Fibroblast of skin of right biceps (primary cell): ENCODE measurements at places on chromosomes 1 and 21.

- DNase-seq = no peak
Measured at GRCh38 chr1:160628799-160629263, 18.0 kb downstream of the SLAMF1 start.

GRCh38 chr1:33324677-33325575, 4.0 kb upstream of the A3GALT2 start:
- DNase-seq = no peak

GRCh38 chr1:43324810-43325209, 12.8 kb upstream of the MPL start:
- peak; percentile 20 for DNase-seq

DNA sequence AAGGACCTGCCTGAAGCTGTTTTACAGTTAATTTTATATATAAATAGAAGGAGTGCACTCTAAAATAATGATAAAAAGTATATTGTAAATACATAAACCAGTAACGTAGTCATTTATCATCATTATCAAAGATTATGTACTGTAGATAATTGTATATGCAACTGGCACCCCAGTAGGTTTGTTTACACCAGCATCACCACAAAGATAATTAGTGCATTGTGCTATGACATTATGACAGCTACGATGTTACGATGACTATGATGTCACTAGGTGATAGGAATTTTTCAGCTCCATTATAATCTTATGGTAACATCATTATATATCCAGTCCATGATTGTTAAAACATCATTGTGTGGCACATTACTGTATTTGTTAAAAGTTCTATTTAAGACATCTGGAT, 185.2 kb downstream of the LBR start:
- DNase-seq = no peak

DNA sequence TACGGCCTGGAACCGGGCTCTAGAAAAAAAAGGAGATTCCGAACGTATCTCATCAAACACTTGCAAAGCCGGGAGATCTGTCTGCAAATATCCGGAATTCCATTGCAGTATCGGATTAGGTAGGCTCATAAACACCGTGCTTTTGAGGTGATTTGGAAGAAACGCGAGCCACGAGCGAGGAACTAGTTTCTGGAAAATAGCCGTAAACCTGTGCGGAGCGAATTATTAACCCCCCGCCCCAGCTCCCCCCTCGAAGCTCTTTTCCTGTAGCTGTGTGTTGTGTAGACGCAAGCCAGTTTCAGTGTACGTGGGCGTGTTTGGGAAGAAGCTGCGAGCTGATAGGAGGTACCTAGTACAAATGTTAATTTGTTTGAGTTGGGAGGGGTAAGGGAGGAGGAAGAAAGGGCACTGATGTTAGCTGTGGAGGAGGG, 1.1 kb downstream of the RALGPS2 start:
- peak; percentile 80 for DNase-seq

DNA sequence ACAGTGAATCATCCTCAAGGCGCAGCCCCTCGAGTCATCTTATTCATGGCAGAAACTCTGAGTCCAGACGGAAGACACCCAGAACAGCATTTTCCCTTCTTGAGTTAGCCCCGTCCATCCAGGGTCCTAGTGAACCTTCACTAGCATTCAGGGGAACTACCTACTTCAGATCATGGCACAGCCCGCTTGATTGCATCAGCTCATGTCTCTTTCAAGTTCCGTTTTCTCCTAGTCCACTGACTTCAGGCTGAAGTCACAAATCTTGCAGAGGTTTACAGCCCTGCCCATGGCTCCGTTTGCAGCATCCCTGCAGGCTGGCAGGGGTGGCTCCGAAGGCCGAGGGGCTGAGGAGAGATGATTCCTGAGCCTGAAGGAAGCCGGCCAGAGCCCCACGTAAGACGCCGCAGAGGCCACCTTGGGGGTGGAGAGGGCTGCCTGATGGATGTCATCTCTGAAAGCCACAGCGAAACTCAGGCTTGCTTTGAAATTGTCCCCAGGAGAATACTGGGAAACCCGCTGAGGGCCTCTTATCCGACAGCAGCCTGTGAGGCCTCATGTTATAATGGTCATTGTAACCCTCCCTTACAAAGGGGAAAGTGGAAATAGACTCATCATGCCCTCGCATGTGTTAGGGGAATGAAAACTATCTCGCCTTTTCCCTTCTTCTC, 310.2 kb upstream of the AJAP1 start:
- DNase-seq = no peak

GRCh38 chr1:216580538-216581057, 142.6 kb downstream of the ESRRG start:
- no peak for DNase-seq

DNA sequence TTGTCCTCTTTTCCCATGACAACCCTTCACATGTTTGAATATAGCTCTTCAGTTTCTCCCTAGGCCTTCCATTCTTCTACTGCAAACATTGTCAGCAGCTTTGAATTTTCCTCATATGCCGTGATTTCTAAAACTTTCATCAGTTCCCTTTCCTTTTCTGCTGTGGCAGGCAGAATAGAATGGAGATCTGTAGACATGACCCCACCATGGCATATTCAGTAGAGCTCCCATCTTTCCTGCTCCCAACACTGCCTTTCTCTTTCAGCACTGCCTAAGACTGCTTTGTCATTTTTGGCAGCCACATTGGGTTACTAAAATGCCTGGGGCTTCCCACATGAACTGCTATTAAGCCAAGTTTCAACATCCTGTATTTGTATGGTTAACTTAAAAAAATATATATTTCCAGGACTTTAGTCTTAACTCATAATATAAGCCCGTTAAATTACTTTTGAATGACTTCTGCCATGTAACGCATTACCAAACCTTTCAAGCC, 60.9 kb downstream of the TBX19 start:
- DNase-seq = peak; percentile 39

- DNase-seq = peak; percentile 67
Measured at GRCh38 chr1:207404849-207405525, 49.1 kb upstream of the CR2 start.

GRCh38 chr1:6538956-6539355, 15.4 kb downstream of the NOL9 start:
- peak; percentile 52 for DNase-seq

DNA sequence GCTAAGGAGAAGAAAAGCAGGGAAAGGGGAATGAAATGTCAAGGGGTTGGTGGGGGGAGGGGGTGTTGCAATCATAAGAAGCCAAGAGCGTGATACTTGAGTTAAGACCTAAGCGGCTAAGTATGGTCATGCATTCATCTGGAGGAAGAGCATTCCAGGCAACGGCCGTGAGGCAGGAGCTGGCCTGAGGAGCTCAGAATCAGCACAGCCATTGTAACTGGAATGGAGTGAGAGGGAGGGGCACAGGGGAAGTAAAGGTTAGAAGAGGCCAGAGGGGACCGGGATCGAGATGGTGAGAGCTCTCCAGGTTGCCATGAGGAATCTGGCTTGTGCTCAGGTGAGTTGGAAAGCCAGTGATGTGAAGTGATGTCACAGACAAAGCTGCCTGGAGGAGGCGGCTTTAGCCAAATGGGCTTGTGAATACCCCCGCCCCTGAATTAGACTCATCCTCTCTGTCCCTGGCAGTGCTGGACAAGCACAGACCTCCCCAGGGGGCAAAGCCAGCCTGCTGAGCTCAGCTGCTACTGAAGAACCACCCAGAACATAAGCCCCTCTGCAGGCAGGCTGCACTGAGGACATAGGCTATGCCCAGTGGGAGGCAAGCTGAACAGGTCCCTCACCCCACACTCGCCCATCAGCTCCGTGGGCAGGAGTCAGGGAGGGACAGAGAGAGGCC, 61.1 kb upstream of the LAPTM5 start:
- peak; percentile 74 for DNase-seq

- DNase-seq = no peak
Measured at GRCh38 chr1:210455840-210456603, 127.3 kb downstream of the HHAT start.

DNA sequence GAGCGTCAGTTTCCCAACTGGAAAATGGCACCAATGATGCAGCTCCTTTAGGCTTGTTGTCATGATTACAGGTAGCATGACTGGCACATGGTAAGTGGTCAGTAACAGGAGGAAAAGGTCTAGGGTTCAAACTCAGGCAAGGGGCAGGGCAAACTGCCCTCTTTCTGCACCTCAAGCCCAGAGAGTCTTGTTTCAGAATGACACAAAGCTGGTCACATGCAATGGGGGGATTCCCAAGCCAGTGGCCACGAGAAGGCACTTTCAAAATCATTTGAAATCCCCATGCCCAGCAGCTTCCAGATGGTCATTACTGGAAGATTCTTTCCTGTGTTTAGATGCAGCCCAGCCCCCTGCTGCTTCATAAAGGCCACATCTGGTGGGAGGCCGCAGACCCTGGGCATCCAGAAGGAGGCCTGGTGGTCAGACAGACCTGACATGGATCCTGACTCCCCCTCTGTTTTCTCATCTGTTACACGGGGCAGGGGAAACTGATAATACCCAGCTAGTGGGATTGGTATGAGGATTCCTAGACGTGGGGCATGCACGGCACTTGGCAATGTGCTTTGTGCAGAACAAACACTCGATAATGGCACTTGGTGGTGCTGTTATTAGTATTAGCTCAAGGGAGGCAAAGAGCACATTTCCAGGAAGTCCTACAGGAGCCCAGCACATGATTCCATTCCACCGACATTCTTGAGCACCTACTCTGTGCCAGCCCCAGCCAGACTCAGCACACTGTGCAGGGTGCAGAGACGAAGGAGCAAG, 6.9 kb upstream of the PLA2G2D start:
- DNase-seq = no peak

GRCh38 chr1:209866201-209866600, 38.4 kb downstream of the UTP25 start:
- DNase-seq = no peak

DNA sequence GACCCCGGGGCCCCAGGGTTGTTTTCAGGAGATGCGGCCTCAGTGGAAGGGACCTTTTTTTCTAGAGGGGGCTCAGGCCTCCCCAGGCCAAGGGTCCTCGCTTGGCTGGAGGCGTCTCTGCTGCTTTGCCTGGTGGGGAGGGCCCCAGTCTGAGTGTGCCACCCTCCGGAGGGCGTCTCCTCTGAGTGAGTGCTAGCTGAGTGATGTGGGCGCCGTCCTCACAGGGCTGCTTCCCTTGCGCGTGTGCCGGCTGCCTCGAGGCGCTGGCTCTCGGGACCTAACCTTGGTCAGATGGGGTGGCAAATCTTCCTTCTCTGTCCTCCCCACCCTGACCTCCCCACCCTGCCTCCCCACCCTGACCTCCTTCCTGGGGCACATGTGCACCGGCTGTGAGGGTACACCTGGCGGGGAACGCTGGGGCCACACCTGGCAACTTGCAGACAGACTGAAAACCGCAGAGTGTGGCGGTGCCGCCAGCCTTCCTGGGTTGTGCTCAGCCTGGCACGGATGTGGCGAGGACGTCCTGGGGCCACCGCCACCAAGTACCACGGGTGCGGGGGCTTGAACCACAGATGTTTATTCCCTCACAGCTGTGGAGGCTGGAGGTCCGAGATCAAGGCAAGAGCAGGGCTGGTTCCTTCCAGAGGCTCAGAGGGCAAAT, 93.0 kb upstream of the TTC34 start:
- DNase-seq = no peak

- DNase-seq = no peak
Measured at GRCh38 chr1:191290441-191290840, 812.8 kb upstream of the BRINP3 start.

DNA sequence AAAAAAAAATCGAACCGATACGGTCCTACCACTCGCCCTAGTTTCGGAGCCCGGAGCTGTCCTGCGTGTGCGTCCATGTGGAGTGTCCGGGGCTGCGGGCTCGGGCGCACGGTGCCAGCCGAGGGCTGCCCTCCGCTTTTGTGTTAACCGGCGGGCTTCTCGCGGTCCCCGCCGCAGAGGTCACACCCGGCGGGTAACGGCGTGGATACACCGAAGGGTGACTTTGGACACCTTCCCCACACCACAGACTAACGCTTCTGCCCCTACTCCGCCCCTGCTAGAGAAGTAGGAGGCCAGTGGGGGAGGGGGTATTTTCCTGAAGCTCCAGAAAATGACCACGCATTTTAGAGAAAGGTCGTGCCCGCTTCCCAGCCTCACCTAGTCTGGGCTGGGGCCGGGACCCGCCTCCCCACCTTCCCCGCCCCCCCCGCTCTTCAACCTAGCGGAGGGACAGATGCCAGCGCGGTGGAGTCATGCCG, 609 bp upstream of the ATF3 start:
- DNase-seq = no peak

- peak; percentile 12 for DNase-seq
Measured at GRCh38 chr1:77283701-77284425, 2.0 kb downstream of the AK5 start.

DNA sequence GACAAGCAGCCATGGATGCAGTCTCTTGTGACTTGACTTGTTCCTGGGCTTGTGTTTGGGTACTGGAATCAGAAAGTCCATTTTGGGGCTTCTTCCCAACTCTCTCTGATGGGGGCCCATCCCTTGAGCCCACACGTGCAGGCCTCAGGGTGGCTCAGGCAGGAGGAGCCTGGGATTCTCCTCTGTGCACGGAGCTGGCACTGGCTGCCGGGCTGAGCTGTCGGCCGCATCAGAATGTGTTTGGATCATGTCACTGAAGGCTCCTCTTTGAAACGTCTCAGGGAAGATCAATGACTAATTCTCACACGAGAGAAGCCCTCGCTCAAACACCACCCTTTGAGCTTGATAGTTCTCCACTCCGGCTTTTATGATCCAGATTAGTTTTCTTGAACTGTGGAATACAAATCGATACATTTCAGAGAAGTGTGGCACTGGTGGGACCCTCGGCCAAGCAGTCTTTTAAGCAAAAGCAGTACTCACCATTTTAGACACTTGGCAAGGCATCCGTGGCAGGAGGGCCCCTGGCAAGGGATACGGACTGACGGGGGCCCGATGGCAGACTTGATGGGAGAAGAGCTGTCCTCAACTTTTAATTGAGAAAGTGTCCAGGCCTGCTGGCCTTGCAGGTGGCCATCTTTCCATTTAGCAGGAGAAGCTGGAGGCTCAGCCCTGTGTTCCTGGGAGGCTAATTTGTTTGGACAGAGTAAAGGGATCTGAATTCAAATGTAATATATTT, 220.7 kb upstream of the C1orf174 start:
- DNase-seq = no peak

- no peak for DNase-seq
Measured at GRCh38 chr21:34906401-34906800, 142.7 kb downstream of the RUNX1 start.

DNA sequence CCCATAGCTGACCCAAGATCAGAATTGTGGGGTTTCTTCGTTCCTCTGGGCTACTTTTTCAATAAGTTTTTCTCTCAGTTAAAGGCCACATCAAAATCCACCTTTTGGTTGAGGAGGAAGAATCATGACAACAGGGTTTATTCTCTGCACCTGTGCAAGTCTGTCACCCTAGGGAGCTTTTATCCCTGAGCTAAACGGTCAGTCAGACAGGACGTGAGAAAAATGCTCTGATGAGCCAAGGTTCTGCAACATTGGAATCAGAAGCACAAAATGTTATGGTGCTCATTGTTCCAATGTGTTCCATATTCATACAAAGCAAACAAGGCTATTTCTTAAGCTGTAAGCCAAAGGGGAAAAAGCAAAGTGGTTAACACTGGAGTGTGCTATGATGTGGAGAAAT, 7.4 kb upstream of the ERICH3 start:
- DNase-seq = no peak

GRCh38 chr21:39461419-39461818, 9.6 kb downstream of the SH3BGR start:
- no peak for DNase-seq

GRCh38 chr1:109609881-109610280, 9.5 kb downstream of the GNAT2 start:
- no peak for DNase-seq
